MCF 10A (cell line): ENCODE measurements at places on chromosomes 7 and 10.

GRCh38 chr10:92742331-92743228, 52.8 kb downstream of the HHEX start:
- no peak for DNase-seq

- no peak for DNase-seq
These were observed 57.5 kb downstream of the LCOR start for GRCh38 chr10:96889415-96890171.

GRCh38 chr10:127414024-127414423, 135.1 kb upstream of the NPS start:
- DNase-seq: no peak

DNA sequence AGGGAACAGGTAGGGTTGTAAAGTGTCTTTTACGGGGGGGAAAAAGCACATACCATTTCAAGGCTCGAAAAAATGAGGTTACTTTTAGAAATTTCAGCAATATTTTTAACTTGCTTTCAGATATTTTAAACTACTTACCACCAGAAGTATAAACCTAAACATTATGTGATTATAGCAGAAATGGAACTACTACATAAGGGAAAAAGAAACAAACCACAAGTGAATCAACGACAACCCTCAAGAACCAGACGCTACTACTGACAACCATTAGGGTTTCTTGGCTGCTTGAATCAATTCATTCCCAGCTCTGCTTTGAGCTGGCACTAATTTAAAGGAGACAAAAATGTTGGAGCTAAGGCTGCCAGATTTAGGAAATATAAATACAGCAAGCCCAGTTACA, 80.1 kb downstream of the ZFAND4 start:
- no peak for DNase-seq

DNA sequence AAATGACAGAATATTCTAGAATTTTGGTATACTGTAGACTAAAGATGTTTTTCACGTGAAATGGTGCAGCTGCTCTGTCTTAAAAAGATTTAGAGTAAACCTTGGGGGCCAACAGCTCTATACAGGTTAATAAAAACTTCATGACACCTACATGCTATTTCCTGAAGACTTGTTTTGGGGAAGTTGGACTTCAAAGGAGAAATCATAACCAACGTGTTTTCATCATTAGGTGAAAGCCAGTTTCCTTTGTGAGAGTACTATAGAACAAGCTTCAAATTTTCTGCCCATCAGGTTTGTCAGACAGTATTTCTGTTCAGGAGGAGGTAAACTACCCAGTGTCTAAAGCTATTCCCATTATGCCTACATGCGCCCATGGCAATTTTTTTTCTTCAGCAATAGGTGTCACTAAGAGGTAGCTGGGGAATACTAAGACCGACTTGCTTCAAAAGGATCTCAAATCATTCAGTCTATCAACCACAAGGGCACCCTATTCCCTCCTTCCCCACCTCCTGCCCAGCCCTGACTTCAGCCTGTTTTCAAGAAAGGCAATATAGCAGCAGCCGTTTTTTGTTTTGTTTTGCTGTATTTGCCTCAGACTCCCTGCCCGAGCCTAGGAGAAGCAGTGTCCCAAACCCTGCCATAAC, 237.3 kb upstream of the SP8 start:
- DNase-seq: no peak

DNA sequence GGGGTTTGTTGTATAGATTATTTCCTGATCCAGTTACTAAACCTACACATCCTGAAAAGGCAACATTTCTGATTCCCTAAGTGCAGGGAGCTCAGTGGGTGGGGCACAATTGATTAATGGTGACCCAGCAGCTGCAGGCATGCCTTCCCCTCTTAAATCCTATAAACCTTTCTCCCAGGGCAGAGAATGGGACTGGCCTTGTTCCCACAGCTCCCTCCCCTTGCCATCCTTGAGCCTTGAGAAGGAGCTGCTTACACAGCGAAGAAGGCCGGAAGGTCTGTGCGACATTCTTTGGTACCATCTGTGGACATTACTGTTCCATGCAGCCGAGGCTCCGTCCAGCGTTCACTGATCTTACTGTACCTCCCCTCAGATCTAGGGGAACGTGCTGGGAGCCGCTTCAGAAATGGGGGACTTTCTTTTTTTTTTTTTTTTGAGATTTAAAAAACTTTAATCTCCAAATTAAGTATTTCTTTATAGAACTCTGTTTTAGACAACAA, 14.3 kb downstream of the KLF6 start:
- DNase-seq: no peak

DNA sequence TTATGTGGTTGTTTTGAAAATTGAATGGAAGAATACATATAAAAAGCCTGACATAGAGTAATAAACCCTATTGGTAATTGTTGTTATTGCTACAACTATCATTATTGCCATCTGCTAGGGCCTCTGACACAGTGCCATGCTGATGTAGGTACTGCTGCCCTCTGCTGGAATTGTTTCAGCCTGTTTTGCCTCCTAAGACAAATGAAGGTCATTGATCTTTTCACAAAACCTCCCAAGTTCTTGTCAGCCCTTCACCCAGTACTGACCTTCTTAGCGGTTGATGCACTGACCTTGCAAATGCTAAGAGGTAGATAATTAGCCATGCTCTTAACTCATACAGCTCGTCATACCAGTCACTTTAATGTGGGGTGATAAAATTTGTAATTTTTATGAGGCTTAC, 975.2 kb downstream of the SORCS1 start:
- DNase-seq: peak; percentile 64

DNA sequence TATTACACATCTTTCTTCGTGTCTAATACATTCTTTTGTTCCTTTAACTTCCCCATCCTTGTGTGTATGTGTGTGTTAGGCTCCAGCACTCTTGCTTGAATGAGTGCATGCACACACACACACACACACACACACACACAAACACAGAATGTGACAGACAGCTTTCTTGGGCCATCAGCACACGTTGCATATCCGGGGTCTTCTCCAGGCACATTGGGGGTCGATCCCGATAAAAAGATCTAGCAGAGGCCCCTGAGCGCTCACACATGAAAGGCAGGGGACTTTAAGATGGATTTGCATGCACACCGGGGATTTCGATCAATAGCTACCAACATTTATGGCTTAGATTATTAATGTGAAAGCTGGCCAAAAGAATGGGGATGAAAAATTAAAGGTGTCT, 4.5 kb downstream of the SKIDA1 start:
- DNase-seq: no peak

DNA sequence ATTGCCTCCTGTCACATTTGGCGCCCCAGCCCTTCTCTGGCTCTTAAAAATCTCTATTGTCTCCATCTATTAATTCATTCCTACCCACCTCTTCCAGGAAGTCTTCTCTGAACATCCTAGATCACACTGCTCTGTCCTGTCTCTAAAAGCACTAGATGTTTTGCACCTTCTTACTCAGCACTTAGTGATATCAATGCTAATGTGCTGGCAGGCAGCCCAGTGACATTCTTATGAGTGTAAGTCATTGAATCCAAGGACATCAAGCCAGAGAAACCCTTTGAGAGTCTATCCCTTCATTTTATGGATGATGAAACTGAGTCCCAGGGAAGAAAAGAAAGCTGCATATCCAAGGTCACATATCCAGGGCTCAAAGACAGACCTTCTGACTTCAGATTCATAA, 48.3 kb upstream of the PAX2 start:
- peak; percentile 67 for DNase-seq
